NCI-H146 (cell line): ENCODE measurements at places on chromosomes 1 and 21.

- DNase-seq: no peak
Measured at GRCh38 chr1:36321119-36321951, 2.1 kb downstream of the EVA1B start.

- DNase-seq: no peak
Measured at GRCh38 chr1:181906631-181907030, 154.9 kb downstream of the ZNF648 start.

DNA sequence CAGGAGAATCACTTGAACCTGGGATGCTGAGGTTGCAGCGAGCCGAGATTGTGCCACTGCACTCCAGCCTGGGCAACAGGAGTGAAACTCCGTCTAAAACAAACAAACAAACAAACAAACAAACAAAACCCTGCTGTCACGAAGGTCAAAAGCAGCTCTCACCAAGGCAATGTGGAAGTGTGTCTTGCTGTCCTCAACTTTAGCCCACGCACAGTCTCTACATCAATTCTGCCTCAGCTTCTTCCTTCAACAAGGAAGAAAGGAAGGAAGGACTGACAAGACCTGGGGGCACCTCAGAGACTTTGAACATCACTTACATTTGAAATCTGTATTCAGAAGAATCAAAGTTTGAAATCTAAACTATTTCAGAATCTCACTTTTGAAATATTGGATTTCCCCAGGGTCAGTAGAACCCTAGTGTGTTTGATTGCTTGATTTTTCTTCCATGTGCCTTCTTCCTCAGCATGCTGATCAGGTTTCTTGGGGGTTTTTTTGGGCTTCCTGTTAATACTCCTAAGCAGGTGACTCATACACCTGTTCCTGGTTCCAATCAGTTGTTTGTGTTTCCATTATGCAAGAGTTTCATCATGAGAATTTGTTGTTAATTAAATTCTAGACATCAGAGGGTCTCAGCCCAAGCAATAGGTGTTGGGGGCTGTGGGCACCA is 6.5 kb upstream of the CSTB start:
- DNase-seq: no peak

- no peak for DNase-seq
Measured at GRCh38 chr1:107870696-107871095, 94.3 kb downstream of the VAV3 start.

DNA sequence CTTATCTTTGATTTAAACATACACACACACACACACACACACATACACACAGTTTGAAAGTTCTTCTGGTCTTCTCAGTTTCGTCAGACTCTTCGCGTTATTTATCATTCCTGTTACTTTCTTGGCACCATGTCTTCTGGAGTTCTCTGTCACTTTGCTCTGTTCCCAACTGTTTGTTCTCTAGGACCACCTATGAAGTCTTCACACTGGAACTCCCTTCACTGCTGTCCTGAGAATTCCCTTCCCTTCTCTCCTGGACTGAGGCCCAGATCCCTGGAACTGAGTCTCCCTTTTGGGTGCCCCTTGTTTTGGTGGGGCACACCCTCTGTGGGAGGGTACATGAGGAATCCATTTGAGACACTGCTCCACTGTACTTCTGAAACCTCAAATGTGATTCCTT is 30.5 kb downstream of the ALG14 start:
- no peak for DNase-seq

DNA sequence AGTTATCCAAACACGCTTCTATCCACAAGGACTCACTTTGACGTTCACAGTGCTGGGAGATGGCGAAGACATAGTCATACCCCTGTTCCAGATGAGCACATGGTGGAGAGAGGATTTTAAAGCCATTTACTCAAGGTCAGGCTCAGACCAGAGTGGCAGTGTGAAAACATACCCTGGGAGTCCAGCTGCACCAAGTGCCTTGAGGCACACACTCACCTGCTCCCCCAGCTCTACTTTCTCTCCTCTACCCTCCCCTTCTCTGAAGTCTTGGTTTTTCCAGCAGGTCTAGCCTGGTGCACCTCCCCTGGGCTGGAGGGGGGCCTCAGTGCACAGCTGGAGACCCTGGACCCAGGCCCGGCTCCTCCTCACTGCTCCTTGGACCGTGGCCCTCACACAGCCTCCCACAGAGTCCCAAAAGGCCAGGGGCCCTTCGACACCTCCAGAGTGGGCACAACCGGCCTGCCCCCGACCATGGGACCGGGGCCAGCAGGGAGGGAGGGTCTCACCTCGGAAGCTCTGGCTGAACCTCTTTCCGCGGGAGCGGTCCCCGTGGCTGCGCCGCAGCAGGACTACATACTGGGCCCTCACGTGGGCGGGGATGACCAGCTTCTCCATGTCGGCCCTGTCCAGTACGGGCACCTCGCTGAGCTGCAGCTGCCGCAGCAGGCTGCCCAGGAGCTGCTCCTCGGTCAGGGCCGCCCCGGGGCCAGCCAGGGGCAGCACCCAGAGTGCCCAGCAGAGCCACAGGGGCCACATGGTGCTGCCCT is 452 bp downstream of the LEFTY2 start:
- no peak for DNase-seq

DNA sequence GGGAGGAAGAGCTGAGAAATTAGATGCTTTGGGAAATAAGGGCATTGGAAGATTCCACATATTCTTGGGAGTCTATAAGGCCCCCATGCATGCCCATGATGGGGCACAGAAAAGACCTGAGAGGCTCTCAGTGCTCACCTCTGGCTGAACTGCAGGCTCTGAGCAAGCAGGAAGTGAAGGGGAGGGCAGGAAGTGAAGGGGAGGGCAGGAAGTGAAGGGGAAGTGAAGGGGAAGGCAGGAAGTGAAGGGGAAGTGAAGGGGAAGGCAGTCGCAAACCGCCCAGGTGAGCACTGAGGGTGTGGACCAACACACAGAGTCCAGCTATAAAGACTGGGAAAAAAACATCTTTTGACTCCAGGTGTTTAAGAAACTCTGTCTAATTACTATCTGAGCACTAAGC is 3.5 kb downstream of the KRTAP10-9 start:
- no peak for DNase-seq

GRCh38 chr1:117838911-117839310 is 90.5 kb downstream of the GDAP2 start:
- DNase-seq: no peak

- DNase-seq: no peak
Measured at GRCh38 chr1:203906932-203907331, 45.5 kb downstream of the SNRPE start.

GRCh38 chr1:59434336-59434735 is 137.4 kb downstream of the FGGY start:
- DNase-seq: no peak

- no peak for DNase-seq
Measured at GRCh38 chr21:41396558-41397075, 29.4 kb upstream of the MX1 start.

- no peak for DNase-seq
Measured at GRCh38 chr1:189357317-189357716, 1120.3 kb downstream of the BRINP3 start.
